ENCODE measurements at places on chromosomes 12 and 14.

GRCh38 chr14:100664231-100664630, 62.5 kb upstream of the DLK1 start:
- no peak for DNase-seq

DNA sequence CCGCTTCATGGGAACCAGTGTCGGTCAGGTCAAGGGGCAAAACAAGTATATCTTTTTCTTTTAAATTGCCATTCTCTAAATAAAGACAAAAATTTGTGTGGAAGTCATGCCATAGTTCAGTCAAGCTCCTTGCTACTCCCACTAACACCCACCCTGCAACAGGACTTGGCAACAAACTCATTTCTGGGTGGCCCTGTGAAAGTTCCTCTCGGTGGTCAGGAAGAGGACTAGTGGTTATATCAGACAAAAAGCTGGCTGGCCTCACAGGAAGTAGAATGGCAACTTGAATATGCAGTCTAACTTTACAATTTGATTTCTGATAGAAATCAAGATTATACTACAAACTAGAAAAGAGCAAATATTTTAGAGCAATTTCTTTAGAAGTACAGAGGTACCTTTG, 11.2 kb downstream of the DHRS7 start:
- no peak for DNase-seq

DNA sequence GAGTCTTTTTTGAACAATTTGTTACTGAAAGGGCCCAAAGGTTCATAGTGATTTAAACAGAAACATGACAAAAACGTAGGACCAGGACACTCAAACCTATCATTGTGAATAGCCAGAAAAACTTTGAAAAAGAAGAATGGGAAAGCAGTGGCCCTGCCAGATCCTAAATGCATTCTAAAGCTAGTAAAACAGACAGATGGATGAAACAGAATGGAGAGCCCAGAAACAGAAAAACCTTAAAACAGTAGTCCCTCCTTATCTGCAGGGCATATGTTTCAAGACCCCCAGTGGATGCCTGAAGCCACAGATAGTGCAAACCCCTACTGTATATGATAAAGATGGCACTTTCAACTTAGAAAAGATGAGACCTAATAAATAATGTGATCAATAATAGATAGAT, 93.7 kb downstream of the KICS2 start:
- DNase-seq: no peak

DNA sequence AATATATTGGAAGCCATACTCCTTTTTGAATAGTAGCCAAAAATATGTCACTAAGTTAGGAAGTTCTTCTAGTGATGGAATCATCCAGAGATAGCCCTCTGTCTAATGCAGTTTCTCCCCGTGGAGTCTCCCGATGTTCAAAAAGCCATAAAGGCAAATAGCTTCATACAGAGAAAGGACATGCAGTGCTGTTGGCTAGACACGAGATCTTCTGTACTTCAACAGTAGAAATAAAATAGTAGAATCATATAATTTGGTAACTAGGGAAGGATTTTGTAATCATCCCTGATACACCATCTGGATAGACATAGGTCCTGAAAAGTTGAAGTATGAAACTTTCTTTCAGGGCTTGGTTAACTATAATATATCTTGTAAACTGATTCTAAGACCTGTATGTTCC, 27.6 kb downstream of the LRFN5 start:
- DNase-seq: no peak

DNA sequence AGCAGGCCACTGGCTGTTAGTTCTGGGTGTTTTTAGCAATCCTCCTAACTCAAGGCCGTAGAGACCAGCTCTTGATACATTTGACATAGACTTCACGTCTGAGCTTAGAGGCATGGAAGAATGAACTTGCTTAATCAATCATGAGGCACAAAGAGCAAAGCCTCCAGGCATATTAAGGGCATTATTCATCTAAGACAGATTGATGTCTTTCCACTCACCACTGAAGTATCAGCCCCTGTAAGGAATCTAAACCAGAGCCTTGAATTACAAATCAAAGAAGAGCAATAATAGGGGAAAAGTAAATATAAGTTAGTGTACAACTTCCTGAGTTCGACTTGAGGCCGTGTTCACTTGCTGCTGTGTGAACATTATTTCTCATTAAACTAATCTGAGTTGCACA, 1470.7 kb downstream of the AACS start:
- DNase-seq: no peak

- no peak for DNase-seq
These were observed 24.1 kb upstream of the PLEKHG3 start for GRCh38 chr14:64680013-64680713.

GRCh38 chr12:52190860-52191729, 719 bp downstream of the KRT80 start:
- no peak for DNase-seq

DNA sequence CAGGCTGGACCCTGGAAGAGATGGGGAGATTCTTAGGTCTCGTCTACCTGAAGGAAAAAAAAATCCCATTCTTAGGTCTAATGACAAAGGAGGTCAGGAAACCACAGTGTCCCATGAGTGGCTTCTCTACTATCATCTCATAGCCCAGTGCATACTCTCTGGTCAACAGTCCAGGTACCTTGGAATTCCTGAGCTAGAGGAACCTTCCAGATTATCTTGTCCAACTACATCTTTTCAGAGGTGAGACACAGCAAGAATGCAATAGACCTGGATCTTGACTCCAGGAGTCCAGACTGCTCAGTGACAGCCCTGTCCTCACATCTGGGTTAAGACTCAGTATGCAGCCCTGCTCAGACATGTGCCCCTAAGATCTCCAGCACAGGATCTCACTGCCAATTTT, 177.5 kb upstream of the NOS1 start:
- DNase-seq: no peak

GRCh38 chr14:85508863-85509262, 21.1 kb upstream of the FLRT2 start:
- DNase-seq: no peak

All from fibroblast of skin of left quadriceps (primary cell).